ENCODE measurements at places on chromosomes 13 and 19. TPM values are rescaled to one million over a fixed set of nuclear protein-coding genes. Genes with fewer than 3 reads are reported as not detected.

The REXO1 gene
- total RNA-seq: 24.5 TPM

The ZNF534 gene
- total RNA-seq: 0.49 TPM

DNA sequence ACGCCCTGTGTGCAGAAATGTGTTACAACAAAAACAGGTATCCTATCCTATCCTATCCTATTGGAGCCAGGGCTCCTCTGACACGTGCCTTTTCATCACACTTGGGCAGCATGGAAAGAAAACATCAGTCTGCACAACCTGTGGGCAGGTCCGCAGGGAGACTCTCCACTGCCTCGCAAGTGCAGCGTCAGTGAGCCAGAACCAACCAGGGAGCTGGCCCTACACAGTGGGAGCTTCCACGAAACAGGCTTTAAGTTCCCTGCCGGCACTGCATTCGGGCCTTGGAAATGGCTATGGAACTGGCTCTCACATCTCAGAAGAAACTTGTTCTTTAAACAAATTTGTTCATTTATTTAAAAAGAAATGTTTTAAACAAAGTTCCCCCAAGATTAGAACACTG, 49.5 kb downstream of the SLC7A1 start:
- DNase-seq: no peak

GRCh38 chr19:10694706-10695307, 6.4 kb upstream of the QTRT1 start:
- no peak for DNase-seq

DNA sequence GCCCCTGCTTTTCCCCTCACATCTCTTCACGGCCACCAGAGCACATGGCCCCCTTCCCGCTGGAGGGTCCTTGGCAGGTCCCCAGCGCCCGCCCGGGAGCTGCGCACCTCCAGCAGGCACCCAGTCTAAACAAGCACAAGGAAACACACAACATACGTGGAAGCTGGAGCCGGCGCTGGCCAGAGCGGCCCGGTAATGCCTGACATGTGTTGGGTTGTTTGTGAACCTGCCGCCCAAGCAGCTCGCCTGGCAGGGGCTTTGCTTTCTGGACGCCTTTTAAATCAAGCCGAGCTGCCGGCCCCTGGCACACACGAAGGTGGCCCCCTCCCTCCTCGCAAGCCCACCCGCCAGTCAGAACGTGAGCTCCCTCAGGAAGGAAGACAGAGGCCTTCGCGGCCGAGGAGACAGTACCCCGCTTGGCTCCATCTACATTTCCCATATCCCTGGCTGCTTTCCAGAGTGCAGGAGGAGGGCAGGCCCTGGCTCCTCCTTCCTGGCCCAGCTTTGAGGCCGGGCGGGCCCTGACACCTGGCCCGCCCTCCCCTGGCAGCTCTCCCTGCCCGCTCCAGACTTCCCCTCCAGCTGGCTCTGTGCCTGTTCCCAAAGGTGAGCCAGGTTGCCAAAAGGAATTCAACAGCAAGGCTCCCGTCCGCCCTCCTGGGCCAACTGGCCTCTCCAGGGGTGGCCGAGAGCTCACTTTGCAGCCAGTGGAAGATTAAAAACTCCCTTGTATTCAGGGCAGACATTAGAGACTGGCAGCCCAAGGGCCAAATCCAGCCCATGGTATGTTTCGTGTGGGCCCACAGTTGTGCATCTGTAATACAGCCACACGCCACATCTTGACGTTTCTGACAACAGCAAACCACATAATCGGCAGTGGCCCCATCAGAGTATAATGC, 28.7 kb downstream of the COMP start:
- no peak for DNase-seq

DNA sequence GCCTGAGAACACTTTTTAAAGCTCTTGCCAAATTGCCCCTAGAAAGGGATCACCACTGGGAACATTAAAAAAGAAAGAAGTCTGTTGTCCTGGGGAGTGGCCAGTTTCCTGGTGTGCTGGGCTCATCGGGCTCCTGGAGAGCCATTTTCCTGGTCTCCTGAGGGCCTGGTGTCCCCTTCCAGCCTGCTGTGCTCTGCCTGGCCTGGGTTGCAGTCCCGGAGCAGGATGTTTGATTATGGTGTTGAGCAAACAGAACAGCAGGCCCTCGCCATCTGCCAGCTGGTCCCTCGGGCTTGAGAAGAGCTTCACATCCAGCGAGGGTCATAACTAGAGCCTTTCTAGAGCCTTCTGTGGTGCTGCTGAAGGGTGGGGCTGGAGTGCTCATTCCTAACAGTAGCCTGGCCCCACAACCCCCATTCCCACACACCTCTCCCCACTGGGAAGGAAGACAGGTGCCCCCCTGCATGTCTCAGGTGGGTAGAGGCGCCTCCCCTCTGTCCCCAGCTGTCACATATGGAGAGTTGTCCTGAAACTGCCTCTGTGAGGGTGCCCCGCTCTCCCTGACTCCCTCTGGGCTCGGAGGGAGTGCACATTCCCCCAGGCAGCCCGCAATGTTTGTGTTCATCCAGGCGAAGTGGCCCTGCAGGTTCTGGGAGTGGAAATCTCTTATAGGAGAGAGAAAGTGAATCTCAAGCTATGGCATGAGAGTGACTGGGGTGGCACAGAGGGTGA, 151.1 kb downstream of the SIPA1L3 start:
- no peak for DNase-seq

GRCh38 chr13:28297341-28297740, 159.0 kb downstream of the PAN3 start:
- no peak for DNase-seq
